ENCODE measurements at places on chromosomes 5 and 9.

DNA sequence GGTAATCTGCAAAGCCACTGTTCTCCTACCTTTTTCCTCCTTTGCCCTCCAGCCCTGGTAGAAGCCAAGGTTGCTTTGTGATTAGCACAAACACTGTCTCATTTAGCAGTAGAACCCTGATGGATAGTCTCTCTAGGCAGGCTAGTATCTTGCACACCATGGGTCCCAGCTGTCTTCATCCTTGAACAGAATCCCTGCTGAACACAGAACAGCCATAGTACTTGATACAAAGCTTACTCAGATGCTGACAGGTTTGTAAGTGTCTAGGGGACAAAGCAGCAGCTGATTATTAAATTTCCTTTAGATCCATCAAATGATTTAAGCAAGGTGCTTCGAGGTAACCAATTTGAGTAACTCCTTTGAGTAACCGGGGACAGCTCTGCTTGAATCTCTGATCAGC, 163.7 kb upstream of the PPP1R2B start:
- DNase-seq = no peak

- DNase-seq = no peak
These were observed 7.3 kb downstream of the MCIDAS start for GRCh38 chr5:55219770-55220169.

DNA sequence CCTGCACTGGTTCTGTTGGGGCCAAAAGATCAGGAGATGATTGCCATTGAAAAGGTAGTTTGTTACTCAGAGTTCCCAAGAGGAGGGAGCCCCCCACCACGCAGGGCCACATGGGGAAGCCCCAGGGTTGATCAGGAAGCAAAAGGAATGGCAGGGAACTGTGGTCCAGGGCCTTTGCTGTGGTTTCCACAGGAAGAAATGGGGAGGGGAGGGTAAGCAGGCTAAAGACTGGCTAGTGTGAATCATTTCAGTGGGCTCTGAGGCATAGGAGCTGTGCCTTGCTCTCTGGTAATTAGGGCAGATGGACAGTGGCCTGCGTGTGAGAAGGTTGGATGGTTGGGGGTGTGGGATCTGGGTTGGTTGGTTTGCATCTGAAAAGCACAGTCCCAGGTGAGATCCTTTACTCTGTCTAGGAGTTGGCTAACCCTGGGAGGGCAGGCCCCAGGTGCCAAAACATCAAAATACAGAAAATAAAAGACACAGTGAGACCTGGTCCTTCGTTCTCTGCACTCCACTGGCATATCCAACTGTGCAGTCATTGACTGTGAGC, 66.1 kb downstream of the PTPDC1 start:
- no peak for DNase-seq

GRCh38 chr9:136093995-136094881, 851 bp downstream of the NACC2 start:
- no peak for DNase-seq

- no peak for DNase-seq
These were observed 632.6 kb upstream of the SEMA6A start for GRCh38 chr5:117207088-117207668.

DNA sequence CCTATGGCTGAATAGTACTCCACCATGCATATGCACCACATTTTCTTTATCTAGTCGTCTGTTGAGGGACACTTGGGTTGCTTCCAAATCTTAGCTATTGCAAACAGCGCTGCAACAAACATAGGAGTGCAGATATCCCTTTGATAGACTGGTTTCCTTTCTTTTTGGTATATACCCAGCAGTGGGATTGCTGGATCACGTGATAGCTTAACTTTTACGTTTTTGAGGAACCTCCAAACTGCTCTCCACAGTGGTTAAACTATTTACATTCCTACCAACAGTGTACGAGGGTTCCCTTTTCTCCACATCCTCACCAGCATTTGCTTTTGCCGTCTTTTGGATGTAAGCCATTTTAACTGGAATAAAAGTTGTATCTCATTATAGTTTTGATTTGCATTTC, 142.6 kb downstream of the TARS1 start:
- no peak for DNase-seq

GRCh38 chr9:107358986-107359385, 75.9 kb downstream of the RAD23B start:
- DNase-seq = no peak

- DNase-seq = no peak
These were observed 84.8 kb upstream of the NEURL1B start for GRCh38 chr5:172556262-172556661.

GRCh38 chr5:89181546-89181945, 298.6 kb upstream of the MEF2C start:
- DNase-seq = no peak

- no peak for DNase-seq
These were observed 65.4 kb downstream of the RNF130 start for GRCh38 chr5:180006141-180006540.

DNA sequence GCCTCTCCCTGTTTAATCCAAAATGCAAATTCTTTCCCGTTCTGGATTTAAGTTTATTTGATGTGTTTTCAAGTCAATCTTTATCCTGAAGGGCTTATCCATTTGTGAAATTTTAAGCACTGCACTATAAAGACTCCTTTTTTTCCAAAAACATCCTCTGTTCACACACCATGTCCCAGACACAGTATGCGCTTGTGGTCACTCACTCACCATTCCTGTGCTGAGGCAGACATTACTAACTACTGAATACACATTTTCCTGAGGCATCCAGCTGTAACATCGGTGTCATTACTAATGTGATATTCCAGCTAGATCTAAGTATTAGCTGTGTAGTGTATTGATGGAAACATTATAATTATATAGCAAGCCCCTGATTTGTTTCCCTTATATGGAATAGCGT, 298.4 kb downstream of the KCTD16 start:
- no peak for DNase-seq

- DNase-seq = no peak
These were observed 94.6 kb upstream of the HMHB1 start for GRCh38 chr5:143717400-143717799.

- DNase-seq = peak; percentile 21
These were observed 28.6 kb upstream of the NSMF start for GRCh38 chr9:137487454-137488326.

DNA sequence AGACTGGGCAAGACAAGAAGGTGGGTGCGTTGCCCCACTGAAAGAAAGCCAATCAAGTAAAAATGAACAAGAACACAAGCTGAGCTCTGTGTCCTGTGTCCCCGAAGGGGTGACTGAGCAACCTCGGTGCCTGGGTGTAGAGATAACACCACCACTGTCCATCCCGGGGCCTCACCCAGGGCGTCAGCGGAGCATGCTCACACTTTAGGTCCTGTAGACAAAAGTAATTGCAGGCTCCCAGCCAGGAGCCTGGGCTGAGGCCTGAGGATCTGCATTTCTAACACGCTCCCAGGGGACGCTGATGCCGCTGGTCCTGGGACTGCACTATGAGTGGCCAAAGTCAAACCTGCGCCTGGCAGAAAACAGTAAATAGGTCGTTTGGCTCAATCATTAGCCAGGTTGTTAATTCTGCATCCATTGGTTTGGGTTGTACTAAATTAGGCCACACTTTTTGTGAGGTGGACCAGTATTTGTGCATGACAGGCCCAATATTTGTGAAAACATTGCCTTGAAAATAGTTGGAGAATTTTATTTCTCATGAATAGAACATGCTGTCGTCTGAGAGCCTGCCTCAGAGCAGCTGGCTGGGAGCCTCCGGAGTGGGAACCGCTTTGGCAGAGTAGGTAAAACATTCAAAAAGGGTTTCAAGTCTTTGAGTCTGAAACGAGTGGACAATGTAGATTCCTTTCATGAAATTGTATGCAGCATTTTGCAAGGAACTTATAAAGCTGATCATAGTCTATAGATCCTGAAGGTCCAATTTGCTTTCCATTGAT, 38.3 kb downstream of the ANKRD33B start:
- no peak for DNase-seq

GRCh38 chr9:132995879-132996278, 17.4 kb downstream of the GFI1B start:
- no peak for DNase-seq

DNA sequence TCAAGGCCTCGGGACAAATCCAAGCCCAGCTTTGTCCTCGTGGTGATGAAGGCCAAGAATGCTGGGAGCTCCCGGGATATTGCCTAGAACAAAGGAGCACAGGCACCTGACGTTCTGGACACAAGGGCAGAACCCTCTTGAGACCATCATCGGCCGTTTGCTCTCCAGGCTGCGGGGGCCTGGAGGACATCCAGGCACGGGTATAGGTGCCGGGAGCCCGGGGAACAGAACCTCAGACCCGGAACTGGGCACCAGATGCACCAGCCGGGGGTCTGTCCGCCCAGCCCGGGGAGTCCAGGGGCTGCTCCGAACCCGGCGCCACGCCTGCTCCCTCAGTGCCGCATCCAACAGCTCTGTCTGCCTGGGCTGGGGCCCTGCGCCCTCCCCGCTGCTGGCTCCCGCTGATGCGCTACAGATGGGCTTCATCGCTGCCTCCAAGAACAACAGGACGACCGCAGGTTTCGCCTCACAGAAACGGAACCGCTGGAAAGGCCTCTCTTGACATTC, 88.0 kb downstream of the ADAMTS2 start:
- no peak for DNase-seq

DNA sequence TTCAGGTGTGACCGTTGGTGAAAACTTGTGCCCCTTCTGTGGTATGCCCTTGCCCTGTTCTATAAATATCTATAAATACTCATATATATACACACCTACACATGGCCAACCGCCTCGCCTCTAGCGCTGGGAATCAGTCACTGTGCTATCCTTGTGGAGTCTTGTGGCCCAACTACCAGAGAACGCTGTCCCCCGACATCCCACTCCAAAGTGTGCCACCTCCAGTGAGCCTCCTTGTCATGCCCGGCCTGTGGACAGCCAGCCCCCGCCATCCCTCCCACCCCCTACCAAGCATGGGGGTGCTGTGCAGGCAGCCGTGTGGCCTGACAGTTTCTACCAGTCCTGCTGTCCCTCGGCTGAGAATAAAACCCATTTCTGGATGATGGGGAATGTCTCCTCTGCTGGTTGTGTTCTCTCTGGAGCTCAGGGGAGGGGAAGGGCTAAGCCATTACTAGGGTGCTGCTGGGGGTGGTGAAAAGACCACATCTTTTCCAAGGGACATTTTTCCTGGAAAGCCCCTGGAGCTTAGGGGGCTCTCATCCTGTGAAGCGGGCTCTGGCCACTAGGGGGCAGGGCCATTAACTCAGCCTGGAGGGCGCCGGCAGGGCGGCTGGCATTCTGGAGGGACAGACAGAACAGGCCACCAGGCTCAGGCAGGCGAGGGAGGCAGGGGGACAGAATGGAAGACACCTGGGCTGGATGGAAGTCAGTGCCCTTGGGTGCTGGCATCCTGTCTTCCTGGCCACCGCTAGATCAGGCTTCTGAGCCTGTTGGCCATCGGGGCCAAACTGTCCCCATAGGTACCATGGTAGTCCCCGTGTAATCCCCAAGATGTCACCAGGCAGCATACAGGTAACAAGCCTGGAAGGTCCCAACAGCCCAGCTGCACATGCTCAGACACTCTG, 20.7 kb downstream of the GOLGA2 start:
- DNase-seq = no peak

- no peak for DNase-seq
These were observed 621 bp downstream of the AK6 start for GRCh38 chr5:69368458-69369339.

- no peak for DNase-seq
These were observed 93.0 kb downstream of the FANCC start for GRCh38 chr9:95224376-95225019.

GRCh38 chr5:108728566-108729241, 19.0 kb upstream of the FER start:
- no peak for DNase-seq

DNA sequence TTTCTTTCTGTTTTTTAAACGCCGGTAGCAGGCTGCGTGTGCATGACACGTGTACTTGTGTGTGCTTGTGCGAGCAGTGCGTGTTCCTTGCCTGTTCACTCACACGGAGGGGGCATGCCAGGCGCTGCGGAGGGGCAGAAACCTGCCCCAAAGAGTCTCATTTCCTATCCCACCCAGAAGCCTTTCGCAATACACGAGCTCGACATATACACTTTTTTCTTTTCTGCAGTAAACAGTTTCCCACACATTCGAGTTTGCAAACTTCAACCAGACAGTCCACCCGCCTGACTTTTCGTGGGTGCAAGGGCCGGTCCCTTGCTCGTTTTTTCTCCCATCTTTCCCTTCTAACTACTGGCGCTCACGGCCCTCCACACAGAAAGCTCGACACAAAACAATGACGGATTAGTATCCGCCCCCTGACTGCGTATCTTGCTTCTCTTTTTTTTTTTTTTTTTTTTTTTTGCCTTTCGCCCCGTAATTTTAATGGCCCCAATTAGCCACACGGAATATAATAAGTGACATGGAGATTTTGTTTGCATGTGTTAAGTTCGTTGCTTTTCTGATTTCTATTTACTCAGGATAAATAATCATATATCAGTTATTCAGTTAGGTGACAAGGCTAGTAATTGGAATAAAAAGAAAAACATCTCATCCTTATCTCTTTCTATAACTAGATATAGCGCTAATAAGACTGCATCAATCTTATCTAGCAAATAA, 5.3 kb upstream of the OTP start:
- DNase-seq = peak; percentile 31

DNA sequence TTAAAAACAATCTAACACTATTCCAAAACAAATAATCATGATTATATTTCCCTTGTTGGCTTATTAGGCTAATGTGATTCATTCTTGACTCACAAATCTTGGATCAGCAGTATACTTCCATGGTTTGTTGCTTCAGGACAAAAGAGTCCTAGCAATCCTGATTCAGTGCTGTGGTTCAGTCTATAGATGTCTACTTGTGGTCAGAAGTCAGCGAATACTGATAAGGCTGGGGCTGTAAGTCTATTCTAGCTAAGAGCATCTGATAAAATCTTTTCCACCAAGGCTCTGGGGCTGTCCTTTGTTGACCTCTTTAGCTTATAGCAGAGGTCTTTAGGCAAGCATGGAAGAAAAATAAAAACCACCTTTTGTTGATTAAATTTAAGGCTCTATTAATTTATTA, 4.4 kb upstream of the SMIM3 start:
- DNase-seq = no peak

DNA sequence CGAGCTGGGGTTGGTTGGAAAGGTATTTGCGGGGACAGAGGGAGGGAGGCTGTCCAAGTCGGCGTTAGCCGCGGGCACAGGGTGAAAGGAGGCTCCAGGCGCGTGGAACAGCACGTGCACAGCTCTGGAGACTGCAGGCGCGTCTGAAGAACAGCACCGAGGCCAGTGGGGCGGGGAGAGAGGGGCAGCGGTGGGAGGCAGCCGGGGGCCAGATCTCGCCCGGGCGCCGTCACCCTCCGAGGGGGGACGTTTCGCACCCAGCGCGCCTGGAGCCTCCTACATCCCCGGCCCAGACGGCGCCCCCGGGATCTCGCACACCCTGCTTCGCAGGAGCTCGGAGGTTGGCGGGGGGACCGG, 79.6 kb downstream of the NTNG2 start:
- no peak for DNase-seq

DNA sequence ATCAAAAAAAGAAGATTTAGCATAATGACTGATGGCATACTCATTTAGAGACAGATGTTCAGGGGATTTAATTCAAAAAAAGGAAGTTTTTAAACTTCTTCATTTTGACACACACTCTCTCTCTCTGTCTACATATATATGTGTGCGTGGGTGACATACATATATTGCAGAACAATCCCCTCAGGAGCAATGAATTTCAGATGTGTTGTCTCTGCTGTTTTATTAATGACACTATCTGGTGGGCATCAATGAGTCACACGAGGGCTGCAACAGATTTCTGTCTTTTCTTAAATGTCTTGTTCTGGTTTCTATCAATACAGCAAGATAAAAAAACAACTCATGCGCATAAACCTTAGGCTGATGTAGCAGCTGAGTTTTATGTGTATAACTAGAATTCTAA, 123.5 kb upstream of the SLCO6A1 start:
- no peak for DNase-seq
